Inflammatory macrophage treated with lipopolysaccharide for 1 hour (primary cell): ENCODE measurements at places on chromosomes 2 and 18.

DNA sequence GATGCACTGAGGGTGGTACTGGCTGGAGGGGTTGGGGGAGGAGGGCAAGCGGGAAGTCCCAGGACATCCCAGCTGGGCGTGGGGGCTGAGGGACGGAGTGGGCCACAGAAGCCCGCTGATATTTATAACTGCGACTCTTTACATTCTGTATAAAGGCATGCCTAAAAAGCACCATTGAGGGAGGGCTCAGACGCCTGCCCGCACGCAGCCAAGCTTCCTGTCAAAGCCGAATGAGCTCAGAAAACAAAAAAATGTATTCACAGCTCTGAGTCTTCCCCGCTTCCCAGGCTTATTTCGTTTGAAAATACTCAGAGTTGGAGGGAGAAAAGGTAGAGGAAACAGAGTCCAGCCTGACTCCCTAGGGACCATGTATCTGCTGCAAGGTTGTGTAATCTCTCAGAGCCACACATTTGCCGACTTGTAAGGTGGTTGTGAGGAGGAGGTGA is 170.1 kb upstream of the HAAO start:
- no peak for DNase-seq

GRCh38 chr2:75268112-75268511 is 68.8 kb upstream of the TACR1 start:
- DNase-seq = no peak

DNA sequence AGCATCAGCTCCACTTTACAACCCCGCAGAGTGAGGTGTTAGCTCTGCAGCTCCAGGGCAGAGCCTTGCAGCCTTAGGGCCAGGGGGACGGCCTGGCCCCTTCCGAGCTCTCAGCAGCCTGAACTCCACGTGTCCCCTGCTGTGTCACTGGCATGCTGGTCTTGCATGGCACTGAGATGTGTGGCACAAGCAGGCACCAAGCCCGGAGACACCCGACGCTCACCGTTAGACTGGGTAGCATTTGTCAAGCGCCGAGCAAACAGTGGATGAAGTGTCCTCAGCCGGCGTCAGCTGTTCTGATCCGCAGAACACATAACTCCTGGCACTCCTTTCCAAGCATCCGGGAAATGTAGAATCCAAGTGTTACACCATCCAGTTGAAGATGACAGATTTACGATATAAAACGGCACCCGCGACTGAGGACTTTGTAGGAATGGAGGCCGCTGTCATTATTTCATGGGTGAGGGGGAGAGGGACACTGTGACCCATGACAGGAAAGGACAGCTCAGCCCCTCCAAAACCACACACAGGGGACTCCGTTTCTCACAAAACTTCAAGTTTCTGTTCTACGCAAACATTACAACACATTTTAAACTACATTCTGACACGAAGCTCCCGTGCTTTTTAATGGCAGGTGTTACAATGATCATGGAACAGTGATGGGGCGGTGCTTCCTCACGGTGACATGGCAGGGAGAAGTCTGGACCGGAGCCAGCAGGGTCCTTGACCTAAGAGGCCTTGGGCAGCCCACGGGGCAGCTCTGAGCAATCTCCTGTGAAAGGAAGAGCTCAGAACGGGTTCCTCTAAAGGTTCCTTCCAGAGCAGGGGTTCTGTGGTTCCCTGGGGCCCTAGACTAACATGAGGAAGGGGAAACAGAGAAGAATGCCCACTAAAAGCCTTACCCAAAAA is 89.4 kb downstream of the HDAC4 start:
- DNase-seq = peak; percentile 20

DNA sequence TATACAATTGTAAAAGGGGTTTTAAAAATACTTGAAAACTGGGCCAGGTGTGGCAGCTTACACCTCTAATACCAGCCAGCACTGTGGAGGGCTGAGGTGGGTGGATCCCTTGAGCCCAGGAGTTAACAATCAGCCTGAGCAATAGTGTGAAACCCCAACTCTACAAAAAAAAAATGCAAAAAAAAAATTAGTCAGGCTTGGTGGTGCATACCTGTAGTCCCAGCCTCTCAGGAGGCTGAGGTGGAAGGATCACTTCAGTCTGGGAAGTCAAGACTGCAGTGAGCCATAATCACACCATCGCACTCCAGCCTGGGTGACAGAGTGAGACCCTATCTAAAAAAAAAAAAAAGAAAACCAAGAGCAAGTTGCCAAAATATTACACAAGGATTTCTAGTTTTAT is 182.7 kb downstream of the UBE2E3 start:
- DNase-seq = no peak

- no peak for DNase-seq
Measured at GRCh38 chr18:402129-402528, 98.4 kb downstream of the COLEC12 start.

DNA sequence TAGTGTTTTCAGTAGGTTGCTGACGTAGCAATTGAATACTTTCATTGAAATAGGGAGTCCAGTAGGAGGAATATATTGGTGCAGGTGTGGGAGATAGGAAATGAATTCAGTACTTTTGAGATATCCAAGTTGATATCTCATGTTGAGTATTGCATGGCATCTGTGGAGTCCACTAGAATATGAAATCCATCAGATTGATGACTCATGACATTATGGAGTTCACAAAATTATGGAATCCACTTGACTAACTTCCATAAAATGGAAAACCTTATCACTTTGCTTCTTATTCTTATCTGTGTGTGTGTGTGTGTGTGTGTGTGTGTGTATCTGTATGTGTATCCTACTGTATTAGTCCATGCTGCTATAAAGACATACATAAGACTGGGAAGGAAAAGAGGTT is 513.5 kb upstream of the ZEB2 start:
- DNase-seq = no peak

DNA sequence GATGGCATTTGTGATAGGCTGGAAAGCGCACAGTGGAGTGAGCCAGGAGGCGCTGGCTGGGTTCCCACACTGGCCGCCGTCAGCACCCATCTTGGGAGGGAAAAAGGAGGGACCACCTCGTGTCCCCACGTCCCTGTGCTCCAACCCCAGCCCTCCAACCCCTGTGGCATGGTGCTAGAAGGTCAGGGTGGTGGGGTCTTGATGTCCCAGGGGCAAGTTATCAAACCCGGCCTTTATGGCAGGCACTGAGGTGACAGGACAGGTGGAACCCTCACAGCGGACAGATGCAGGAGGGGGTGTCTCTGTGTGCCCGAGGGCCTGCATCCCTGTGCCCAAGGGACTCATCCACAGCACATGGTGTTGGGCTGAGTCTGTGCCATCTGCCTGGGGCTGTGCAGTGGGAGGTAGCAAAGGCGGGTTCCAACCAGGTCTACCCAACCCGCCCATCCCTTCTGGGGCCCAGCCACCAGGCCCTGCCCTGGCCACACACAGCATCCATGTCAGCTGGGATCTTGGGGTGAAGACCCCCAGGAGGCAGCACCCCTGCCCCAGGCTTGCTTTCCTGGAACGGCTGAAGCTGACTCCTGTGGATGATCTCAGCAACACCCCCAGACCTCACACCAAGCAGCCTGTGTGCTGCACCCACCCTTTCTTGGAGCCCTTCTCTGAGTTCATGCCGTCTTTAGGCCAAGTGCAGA is 246.1 kb downstream of the NDUFA10 start:
- no peak for DNase-seq

DNA sequence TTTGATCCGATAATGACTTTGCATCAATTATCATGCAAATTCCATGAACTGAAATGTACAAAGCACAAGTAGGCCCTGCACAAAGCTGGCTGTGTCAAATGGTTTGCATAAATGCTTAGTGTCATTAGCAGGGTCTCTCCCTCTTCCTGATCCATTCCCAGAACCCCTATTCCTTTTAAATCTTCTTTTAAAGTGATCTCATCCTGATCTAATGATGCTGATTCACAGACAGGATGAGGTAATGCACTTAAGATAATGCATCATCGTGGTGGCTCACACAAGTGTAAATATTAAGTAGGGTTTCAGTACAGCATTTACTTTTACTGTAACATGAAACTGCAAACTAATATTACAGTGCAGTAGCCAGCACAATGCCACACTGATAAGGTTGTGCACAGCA is 304.8 kb upstream of the SOX11 start:
- no peak for DNase-seq

DNA sequence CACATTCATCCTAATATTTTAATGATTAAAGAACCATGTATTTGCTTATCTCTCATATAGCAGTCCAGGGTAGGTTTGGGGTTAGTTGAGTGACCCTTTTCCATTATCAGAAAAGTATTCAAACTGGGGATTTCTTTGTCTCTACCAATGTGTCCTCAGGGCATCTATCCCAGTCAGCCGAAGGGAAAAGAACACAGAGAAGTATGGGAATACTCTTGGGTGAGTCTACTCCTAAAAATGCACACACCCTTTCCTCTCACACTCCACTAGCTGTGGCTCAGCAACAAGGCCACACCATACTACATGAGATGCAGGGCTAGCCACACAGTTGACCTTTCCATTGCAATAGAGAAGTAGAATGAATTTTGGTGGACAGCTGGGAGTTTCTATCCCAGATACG is 114.3 kb downstream of the NXPH2 start:
- no peak for DNase-seq

- DNase-seq = no peak
Measured at GRCh38 chr2:98483257-98483861, 38.7 kb downstream of the INPP4A start.

DNA sequence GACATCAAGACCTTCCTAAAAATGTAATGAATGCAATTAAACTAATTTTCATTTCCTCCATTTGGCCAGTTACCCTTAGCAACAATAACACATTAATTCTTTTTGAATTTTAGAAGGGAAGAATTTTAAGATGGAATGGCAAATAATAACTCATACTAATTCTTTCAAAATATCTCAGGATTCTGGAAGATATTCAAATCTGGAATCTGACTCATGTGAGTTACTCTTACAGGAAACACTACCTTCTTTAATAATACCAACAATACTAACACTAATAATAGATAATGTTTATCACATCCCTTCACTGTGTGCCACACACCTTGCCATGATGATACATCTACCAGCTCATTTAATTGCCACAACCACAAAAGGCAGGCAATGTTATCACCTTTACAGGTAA is 46.4 kb downstream of the ZNF521 start:
- DNase-seq = no peak

DNA sequence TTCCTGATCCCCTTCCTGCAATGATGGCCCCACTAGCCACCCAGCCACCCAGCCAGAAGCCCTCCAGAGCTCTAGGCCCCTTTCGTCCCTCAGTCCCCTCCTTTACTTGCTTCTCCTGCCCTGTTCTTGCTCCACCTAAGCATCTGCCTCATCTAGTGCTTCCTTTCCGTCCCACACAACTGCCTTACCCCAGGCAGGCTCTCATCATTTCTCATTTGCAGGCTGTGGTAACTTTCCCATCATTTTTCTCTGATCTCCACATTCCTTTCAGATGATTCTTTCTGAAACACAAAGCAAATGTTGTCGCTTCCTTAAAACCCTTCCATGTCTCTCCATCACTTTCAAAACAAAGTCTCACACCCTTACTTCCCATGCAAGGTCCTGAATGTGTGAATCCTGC is 459.8 kb downstream of the METTL4 start:
- DNase-seq = no peak

DNA sequence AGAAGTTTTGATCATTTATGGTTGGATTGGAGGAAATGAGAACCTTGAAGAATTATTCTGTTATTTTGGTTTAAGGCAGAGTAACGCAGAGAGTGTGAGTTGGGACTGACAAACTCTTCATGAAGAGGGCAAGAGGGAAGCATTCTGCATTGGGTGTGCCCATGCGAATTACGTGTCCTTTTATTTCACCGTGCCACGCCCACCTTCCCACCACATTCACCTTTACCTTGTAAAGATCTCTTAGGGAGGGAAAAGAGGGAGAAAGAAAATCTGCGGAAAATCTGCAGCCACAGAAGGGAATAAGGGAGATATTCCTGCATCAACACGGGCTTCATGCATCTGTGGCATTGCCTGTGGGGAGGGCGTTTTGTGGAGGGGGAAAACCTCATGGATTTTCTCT is 31.8 kb downstream of the SLC9A4 start:
- DNase-seq = no peak

GRCh38 chr2:225381609-225382008 is 17.9 kb upstream of the NYAP2 start:
- no peak for DNase-seq

DNA sequence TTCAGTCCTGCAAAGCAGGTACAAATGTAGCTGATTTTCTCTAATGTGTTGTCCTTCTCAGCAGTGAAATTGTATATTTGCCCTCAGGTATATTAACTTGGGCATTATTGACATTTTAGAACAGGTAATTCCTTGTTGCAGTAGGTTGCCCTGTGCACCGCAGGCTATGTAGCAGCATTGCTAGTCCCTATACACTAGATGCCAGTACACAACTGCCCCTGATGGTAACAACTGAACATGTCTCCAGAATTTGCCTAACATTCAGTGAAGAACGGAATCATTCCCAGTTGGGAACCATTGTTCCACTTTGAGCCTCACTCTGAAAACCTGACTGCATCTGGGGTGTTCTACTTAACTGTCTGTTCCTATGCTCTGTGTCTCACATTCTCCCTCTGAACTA is 23.1 kb upstream of the TFPI start:
- no peak for DNase-seq

- DNase-seq = no peak
Measured at GRCh38 chr18:35571138-35571537, 10.4 kb upstream of the GALNT1 start.

GRCh38 chr2:220310451-220310861 is 683.0 kb downstream of the SLC4A3 start:
- no peak for DNase-seq

GRCh38 chr2:189601043-189601442 is 20.5 kb upstream of the SLC40A1 start:
- no peak for DNase-seq
